ENCODE measurements at places on chromosomes 7 and 10.

GRCh38 chr7:40566879-40567278, 432.1 kb downstream of the SUGCT start:
- DNase-seq: no peak

GRCh38 chr10:122348512-122348911, 26.0 kb upstream of the PLEKHA1 start:
- peak; percentile 90 for DNase-seq

GRCh38 chr10:119256030-119256429, 48.7 kb downstream of the GRK5 start:
- DNase-seq: no peak

DNA sequence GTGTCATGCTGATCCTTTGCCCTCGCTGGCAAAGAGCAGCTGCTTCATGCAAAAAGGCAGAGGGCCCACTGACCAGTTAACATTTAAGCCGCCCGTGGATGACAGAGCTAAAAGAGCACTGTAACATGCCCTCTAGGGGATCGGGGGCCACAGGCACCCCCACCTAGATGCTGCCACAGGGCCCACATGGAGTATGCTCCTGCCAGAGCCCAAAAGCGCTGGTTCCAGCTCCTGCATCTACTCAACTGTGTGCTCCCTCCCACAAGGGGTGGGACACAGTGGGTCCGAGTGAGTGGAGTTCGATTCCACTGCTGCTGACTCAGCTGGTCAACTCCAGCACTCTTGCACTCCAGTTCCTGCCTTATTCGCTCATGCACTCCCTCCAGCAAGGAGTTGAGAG, 199.8 kb upstream of the CNTNAP2 start:
- DNase-seq: no peak

GRCh38 chr7:50363327-50364060, 59.0 kb downstream of the IKZF1 start:
- no peak for DNase-seq

DNA sequence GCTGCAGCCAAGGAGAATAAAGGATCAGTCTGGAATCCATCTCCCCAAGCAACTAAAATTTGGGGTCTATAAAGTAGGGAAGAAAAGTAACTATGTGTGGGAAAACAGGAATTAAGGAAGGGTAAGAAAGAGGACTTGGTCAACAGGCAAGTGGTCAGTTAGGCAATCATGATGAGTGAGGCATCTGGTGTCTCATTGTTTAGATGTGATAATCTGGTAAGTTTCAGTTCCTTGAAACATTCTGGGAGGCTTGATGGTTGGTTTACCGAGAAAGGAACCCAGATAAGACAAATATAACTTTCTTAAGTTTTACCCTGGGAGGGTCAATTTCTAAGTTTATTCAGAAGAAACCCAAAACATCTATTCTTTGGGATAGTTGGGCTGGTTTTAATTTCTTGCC, 22.3 kb downstream of the HYAL4 start:
- DNase-seq: no peak

DNA sequence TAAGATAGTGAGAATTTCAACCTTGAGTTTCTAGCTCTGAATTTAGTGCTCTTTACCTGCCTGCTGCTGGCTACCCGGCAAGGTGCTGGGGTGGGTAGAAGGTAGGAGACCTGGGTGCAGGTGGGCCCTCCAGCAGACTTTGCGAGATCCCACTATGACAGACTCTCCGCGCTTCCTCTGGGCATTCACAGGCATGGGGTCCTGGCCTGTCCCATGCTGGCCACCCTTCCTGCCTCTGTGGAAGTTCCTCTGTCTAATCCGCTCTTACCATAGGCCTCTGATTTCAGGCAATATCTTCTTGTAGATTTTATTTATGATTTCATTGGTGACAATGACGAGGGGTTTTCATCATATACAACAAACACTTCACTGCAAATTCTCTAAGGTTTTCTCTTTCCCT, 1.2 kb upstream of the WDFY4 start:
- no peak for DNase-seq

DNA sequence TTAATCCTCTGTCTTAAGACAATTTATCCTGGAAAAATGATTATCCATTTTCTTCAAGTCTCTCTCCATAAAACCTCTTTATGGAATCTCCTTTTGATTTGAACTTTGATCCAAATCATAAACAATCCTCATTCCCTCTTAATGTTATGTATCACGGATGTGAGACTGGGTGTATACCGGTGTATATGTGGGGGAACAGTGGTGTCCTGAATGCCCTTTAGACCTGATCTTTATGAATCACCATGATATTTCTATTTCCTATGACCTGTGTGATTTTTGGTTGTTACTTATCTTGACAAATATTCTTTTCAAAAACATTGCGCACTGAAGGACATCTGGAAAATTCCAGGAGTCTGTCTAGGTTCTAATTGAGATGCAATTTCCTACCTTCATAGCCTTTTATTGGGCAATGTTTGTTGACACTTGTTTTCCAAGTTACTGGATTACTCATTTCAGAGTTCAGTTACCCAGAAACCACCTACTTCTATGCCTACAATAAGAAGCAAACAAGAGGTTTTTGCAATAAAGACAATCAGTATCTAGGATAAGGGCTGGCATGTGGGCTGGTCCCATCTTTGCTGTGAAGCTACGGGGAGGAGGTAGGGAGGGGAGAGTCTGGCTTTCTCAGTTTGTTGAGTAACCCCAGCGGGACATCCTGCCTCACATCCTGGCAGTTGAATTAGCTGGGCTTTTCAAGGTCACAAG, 190.4 kb downstream of the CTTNBP2 start:
- DNase-seq: no peak

GRCh38 chr7:144665689-144666381, 170.0 kb downstream of the TPK1 start:
- no peak for DNase-seq

DNA sequence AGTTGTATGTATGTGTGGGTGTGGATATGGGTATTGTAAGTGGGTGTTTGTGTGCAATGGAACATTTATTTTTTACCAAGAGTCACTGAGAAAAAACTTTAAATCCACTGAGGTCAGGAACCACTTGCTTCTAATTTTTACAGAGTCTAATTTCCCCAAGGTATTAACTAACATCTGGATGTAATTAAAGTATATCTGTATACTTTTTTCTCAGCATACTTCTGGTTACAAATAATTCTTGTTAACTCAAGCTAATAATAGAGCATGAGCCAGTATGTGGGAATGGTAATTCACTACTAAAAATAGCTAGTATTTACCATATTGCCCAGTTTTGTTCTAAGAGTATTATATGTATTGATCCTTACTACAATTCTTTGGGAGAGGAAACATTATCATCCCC, 24.6 kb upstream of the STEAP4 start:
- no peak for DNase-seq

GRCh38 chr10:35378541-35379210, 42.4 kb downstream of the CCNY start:
- peak; percentile 41 for DNase-seq
